CD8-positive, alpha-beta memory T cell (primary cell): ENCODE measurements at places on chromosomes 1 and 21.

DNA sequence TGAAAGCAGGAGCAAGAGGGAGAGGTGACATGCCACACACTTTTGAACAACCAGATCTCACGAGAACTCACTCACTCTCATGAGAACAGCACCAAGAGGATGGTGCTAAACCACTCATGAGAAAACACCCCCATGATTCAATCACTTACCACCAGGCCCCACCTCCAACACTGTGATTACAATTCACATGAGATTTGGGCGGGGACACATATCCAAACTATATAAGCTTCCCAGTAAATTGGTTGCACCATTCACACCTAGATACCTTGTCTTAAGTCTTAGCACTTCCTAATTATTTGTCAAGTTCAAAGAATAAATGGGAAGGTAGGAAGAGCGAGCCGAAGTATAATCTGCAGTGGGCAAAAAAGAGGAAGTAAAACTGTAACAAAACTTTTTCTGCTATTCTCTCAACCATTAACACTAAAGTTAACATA lies 34.3 kb downstream of the AMY1C start:
- DNase-seq = no peak

DNA sequence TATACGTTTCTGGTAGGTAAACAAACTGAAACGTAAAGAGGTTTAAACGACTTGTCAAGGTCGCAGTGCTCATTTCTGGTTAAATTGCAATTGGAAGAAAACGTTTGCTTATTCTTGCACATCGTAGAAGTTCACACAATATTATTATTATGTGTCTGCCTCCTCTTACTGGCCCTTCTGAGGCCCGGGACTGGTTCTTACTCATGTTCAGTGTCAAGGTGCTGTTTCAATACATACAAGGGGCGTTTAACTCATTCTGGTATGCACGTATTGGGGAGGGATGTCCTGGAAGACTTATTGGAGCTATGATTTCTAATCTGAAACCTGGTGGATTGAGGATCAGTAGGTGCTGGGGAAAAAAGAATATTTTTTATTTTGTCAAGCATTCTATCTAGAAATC lies 932 bp downstream of the RPF1 start:
- no peak for DNase-seq

DNA sequence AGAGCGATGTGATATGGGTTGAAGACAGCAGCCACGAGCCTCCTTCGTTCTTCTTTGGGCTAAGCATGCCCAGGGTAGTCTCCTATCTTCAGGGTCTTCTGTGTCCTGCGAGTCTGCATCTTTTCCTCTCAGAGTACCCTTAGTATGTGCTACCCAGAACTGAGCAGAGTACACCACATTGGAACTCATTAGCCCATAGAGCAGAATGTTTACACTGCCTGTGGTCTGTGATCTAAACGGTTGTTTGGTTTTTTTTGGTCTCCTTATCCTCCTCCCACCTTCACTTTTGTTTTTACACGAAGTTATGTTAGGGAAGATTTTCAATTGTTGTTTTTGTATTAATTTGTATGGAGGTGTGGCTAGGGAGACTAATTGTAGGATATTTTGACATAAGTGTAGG lies 126.4 kb downstream of the NEK7 start:
- no peak for DNase-seq

GRCh38 chr1:195591917-195592672 lies 1016.1 kb downstream of the KCNT2 start:
- DNase-seq = no peak

GRCh38 chr1:8597455-8597854 lies 220.0 kb downstream of the RERE start:
- no peak for DNase-seq

- no peak for DNase-seq
These were observed 7.7 kb downstream of the ZNF362 start for GRCh38 chr1:33263890-33264504.

DNA sequence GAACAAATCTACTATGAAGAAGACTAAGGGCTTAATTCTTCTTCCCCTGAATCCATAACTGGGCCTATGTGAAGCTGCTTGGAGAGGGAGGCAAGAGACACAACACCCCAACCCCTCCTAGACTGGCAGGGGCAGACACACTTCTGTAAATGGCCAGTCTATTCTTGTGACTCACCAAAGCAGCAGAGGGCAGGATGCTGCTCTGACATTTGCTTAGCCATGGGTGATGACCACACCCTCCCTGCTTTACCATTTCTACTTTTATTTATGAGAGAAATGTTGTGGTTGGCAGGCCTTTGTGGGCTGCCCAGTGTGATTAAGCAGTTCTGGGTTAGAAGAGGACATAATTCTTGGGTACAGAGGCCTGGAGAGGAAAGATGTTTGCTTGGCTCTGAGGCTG lies 189.8 kb upstream of the DPYD start:
- DNase-seq = no peak

DNA sequence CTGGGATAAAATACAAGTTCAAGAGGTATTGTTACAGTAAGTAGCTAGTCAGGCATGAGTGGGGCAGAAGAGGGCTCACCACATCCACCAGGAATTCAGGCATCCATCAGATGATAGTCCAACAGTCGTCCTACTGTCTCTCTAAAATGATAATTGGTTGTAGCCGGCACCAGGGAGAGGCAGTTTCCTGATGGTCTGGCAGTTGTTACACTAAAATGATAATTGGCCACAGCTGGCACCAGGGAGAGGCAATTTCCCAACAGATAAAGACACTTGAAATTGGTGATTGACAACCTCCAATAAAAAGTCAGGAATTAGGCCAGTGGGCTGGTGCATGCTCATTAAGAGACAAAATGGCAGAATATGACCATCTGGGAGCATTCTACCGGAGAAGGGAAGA lies 545.8 kb downstream of the AMY1C start:
- no peak for DNase-seq

- DNase-seq = no peak
These were observed 148.0 kb upstream of the LMO4 start for GRCh38 chr1:87180682-87181081.

GRCh38 chr1:3473381-3473844 lies 18.9 kb downstream of the ARHGEF16 start:
- DNase-seq = no peak

DNA sequence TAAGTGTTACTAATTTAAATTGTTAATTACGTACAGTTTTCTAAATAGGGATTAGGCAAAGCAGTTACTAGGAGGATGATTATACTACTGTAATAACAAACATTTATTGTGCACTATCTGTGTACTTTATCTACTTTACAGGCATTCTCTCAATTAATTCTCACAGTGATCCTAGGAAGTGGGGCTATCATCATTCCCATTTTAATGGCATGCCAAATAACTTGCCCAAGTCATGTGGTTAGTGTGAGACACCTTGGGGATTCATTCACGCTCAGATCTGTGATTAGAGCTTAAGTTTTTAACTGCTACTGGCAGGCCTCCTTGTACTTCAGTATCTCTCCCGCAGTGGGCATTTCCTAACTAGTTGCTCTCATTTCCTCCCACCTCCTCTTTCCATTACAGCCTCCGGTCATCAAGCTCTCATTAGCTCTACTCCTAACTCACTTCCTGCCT lies 11.5 kb downstream of the PHLDA3 start:
- no peak for DNase-seq

GRCh38 chr1:64984106-64984505 lies 17.8 kb upstream of the JAK1 start:
- DNase-seq = no peak

DNA sequence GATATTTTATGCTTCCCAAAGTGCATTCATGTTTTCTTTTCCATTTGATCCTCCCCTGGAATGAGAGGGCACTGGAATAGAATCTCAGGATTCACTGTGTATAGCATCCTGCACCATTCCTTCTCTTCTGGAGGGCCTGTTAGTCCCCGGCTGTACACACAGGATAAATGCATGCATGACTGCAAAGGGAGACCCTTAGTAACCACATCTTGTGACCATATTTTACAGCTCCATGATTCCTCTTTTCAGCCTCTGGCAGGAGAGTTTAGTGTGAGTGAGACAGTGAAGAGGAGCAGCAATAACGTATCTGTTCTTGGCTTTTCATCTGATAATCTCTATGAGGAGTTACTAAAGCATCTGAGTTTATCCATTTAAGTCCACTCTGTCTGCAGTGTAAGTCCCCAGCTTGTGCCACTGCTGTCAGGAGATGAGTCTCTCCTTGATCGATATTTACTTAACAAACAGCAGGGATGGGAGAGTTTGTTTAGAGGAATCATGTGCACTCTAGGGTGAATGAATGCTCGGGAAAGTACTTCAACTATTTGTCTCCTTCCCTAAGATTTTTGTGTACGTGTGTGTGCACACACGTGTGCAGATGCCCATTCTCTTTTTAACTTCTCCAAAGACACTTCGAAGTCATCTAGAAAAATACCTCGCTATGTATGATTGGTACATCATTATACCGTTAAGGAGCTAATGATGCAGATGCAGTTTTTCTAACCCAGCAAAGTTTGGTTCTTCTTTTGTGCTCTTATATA lies 41.1 kb downstream of the PROX1 start:
- no peak for DNase-seq

DNA sequence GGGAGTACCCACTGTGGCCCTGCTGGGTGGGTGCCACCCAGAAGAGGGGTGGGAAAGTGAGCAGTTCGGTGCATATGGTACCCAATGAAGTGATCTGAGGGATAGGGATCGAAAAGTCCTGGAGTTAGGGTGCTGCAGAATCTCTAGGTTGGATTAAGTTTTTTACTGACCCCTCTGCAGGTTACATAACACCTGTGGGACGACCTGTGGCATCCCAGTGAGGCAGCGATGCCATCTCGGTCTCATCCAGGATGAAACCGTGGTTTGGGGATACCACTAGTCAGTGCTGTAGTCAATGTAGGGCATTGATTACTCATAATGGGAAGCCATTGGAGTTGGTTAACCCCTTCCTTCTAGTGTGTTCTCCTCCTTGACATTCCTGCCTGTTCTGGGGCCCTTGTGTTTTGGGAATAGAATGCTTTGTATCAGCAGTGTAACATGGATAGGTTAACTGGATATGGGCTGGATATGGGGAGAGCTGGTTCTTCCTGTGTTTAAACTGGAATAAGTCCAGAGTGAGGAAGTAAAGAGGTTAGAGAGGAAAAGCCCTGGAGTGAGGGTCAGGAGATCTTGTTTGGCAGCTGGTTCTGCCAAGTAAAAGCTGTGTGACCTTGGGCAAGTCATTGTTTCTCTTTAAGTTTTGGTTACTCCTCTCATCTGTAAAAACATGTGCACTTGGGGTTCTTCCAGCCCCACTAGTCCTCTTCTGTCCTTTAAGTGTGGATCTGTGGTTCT lies 42.8 kb upstream of the ATF3 start:
- no peak for DNase-seq

GRCh38 chr21:35171385-35171784 lies 122.3 kb upstream of the RUNX1 start:
- no peak for DNase-seq

GRCh38 chr21:34592120-34592955 lies 22.6 kb downstream of the RCAN1 start:
- DNase-seq = no peak

DNA sequence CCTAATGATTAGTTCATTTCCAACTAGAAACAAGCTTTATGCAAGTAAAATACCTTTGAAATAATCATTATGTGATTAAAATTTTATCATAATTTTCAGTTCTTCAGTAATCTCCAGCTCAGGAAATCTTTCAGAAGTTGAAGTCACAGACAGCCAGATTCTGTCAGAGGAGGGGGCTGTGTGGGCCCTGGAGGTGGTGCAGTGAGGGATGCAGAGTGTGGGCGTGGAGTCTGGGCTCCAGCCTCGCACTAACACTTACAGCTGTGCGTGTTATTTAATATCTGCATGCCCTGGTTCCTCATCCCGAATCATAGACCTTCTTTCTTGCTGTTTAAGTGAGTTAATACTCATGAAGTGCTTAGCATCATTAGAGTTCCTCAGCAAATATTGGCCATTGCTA lies 23.9 kb downstream of the WDR64 start:
- no peak for DNase-seq

DNA sequence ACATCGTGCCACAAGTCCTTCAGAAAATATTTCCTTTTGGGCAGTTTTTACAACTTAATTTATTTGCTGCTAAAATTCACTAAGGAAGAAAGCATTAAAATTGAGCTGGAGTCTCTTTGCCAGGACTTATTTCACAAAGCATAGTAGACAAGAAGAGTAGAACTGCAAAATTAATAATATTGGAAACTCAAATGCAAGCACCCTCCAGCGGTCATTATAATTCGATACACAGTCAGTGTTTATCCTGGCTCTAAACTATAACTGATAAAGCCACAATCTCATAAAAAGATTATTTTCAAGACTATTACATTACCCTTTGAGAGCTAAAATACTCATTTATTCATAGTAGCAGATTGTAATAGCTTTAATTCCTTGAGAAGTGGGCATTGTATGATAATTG lies 655.4 kb downstream of the RWDD3 start:
- no peak for DNase-seq

DNA sequence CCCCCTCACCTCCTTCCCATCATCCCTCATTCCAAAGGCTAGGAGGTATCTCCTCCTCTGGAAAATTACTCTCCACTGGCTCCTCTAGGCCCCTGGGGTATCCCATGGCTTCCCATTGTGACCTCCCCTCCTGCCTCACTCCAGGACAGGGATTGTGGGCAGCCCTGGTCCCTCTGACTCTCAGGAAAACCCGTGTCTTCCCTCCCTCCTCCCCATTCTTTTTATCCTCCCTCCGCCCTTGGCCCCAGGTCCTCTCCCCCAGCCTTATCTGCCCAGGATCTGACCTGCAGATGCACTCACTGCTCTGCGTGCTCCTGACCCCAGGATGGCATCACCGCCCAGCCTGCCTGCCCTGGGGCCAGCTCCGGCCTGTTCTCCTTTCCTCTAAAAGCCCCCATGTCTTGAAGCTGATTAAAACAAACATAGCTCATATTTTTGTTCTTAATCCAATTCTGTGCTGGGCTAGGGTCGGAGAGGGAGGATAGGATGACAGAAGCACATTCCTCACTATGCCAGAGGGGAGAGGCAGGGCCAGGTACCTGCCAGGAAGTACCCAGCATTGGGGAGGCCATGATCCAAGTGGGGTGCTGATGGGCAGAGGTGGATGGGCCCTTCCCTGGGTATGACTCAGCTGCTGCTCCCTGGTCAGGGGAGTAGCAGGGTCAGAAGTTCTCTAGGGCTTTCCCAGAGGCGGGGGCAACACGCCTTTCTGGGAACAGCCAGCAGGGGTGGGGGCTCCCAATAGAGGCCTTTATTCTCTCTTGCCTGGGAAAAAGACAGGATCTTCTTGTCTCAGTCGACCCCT lies 13.8 kb upstream of the UBL4B start:
- no peak for DNase-seq
